ENCODE measurements at places on chromosomes 7 and 10.
A peak's percentile ranks its signal among the peaks of the same experiment; 100 is the strongest.

DNA sequence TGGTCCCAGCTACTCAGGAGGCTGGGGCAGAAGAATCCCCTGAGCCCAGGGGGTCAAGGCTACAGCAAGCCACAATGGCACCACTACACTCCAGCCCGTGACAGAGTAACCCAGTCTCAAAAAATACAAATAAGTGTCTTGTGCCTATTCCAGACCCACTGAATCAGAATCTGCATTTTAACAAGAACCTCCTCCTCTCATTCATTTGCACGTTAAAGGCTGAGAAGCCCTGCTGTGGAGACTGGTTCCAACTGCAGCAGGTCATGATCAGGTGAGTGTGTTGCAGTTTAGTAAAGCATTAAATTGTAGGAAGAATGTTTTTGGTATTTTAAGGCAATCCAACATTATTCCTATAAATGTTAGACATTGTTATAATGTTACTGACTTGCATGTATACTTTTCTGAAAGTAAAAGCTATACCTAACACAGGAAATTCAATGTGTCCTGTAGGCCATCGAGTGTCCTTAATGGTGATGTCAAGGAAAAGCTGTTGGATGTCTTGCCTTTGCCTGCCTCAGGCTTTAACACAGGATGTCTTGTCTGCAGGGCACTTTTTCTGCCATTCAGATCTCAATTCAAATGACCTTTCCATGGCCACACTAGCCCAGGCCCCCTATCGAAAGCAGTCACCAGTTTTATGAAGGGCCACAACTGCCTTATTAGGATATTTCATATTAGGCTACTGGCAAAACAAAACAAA is 30.4 kb downstream of the MKRN1 start:
- DNase-seq: no peak

DNA sequence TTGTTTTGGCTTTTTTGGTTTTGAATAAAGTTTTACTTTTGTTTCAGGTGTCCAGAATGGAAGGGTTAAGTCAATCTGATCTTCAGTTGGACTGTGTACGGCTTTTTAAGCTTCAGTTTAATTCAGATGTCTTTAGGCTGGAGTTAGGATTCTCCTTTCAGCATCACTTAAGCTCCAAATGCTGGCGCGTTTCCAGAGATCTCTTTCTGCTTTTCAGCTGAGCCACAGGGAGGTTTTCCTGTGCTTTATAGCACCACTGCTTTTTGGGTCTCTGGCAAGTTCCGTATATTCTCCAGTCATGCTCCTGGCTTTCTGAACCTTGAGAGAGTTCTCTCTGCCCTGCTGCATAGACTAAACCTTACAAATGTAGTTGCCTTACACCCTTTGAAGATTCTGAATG is 60.0 kb downstream of the VTI1A start:
- peak; percentile 6 for DNase-seq

DNA sequence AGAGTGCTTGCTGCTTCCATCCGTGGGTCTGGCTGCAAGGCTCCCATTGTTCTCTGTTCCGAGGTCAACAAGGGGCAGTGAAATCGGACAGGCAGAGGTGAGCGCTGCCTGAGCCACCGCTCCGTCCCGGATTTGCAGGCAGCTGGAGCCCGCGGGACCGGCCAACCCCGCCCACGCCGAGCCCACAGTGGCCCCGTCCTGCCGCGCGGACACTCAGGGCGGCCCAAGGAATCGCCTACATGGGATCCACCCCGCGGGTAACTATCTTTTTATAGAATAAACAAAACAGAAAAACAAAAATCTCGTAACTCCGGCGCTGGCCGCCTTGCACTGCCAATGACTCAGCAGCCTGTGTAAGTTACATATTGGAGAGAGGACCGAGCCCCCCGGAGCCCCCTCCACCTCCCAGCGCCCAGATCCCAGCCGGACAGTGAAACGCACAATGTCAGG is 1.9 kb downstream of the BNIP3 start:
- DNase-seq: no peak

GRCh38 chr10:15710455-15710854 is 9.3 kb downstream of the ITGA8 start:
- no peak for DNase-seq

- DNase-seq: no peak
Measured at GRCh38 chr7:70334871-70335270, 736.6 kb downstream of the AUTS2 start.

DNA sequence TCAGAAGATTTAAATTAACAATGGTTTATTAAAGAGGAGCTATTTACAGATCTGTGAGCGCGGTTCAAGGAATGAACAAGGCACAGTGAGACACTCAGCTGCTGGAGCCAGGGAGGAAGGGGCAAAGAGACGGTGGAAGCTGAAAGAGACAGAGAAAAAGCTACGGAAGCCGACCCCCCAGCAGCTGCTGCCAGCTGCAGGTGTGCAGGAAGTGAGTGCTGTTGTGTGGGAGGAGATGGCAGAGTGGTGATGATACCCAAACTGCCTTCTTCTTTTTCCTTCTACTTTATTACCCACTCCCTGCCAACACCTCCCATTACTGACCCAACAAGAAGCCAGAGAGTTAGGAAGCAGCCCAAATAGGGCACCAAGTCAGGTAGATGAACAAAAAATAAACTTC is 41.9 kb upstream of the MBL2 start:
- DNase-seq: peak; percentile 50

DNA sequence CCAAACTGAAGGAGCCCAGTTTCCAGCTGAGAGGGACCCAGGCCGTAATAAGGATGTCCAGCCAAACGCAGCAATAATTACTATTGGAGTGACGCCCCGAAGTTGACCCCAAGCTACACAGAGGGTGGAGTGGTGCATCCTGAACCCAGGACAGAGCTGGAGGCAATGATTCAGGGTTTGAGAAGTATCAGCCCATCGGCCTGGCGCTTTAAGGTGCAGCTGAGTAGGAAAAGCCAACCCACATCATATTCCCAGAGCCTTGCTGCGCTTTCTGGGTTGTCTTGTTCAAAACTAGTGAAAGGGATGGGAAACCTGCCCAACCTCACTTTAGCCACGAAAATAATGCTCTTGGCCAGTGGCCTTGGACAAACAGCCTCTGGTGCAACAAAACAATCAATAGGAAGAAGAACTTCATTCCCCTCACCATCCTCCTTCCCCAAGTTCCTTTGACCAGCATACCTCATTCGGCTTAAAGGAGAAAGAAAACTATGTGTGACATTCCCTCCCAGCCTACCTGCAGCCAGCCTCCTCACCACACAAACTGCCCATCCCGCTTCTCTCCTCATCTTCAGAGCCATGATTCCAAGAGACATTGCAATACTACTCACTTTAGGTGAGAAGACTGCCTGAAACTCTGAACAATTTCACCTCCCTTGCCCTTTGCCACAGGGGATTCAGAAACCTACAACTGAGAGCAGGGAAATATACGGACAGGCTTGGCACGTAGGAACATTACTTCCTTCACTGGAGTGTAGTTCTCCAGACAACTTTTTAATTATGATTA is 217.2 kb upstream of the MKLN1 start:
- DNase-seq: peak; percentile 73

- no peak for DNase-seq
Measured at GRCh38 chr10:110915035-110915434, 3.9 kb downstream of the BBIP1 start.

DNA sequence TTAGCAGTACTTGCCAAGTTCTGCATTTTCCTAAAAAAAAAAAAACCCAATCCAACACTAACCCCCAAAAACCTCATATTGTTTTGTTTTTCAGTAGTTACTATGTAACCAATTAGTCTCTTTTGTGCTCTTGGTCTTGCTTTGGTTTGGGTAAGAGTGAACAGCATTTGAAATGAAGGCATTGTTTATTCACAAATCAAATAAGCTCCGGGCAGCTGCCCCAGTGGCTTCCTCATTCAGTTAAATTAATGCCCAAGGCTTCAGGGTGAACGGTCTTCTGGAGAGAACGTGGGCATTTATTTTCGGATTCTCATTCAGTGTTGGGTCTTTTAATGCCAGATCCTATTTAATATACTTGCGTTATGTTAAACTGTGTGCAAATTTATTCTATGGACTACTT is 108.7 kb downstream of the GFRA1 start:
- DNase-seq: peak; percentile 17

GRCh38 chr10:123357421-123357930 is 203.3 kb downstream of the BUB3 start:
- no peak for DNase-seq

- DNase-seq: peak; percentile 59
Measured at GRCh38 chr10:23343591-23344240, 881 bp downstream of the C10orf67 start.

GRCh38 chr7:83394776-83395175 is 232.1 kb upstream of the PCLO start:
- DNase-seq: no peak

DNA sequence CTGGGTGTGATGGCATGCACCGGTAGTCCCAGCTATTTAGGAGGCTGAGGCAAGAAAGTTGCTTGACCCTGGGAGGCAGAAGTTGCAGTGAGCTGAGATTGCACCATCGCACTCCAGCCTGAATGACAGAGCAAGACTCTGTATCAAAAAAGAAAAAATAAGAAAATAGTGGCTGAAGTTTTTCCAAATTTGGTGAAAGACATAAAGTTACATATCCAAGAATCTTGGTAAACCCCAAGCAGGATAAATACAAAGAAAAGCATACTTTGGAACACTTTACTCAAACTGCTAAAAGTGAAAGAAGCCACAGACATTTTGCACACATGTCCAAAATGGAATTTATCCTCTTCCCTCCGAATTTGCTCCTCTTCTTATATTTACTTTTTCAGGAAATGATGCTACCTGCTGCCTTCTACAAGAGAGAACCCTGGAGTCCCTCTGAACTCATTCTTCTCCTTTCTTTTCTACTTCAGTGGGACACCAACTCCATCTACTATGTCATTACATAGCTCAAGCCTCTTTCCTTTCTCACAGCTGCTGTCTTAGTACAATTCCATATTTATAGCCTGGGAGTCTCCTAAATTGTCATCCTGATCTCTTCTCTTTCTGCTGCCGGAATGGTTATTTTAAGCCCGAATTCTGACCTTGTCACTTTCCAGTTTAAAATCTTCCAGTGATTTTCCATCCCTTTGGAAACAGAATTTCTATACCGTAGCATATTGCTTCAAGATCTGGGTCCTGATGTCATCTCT is 17.3 kb upstream of the SMNDC1 start:
- no peak for DNase-seq

GRCh38 chr7:155917836-155918430 is 105.7 kb upstream of the SHH start:
- no peak for DNase-seq

DNA sequence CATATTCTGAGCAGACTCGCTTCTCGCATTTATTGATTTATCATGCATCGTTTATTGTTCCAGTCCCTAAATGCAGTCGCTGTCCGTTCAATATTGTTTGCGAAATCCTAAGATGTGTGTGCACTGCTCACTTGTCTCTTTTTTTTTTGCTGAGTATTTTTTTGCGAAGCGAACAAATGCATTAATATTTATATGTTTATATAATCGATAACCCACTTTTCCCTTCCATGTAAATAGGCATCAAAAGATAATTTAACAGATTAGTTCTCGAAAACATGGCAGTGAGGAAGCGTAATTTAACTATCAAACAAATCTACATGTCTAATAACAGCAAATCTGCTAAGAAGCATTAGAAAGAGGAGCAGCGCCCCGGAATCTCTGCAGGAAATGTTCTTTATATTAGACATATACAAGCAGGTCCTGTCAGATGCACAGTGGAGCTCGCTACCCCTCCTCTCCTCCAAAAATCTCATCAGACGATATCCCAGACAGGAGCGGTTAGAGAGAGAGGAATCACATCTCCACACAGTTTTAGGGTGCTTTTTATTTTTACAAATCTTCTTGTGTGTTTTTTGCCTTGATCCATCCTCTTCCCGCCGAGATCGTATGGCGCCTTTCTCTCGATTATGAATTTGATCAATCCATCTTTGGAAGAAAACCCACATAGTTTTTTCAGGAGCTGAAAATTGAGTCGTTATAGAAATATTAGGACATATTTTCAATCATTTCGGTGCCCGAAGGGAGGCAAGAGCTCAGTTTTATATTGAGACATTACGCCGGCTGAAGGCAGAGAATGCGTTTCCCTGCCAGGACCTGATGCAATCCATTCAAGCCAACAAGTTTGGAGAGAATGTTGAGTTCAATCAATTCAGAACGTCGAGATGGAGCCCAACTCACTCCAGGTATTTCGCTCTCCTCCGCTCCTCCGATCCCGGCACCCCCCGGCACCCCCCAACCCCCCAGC is at the start of gene ARID5B:
Gene ARID5B (plus strand): TSS at position 871 of the 964 bp plus-strand sequence. CDS start 11 bp downstream, at position 882.
- DNase-seq: peak; percentile 86

DNA sequence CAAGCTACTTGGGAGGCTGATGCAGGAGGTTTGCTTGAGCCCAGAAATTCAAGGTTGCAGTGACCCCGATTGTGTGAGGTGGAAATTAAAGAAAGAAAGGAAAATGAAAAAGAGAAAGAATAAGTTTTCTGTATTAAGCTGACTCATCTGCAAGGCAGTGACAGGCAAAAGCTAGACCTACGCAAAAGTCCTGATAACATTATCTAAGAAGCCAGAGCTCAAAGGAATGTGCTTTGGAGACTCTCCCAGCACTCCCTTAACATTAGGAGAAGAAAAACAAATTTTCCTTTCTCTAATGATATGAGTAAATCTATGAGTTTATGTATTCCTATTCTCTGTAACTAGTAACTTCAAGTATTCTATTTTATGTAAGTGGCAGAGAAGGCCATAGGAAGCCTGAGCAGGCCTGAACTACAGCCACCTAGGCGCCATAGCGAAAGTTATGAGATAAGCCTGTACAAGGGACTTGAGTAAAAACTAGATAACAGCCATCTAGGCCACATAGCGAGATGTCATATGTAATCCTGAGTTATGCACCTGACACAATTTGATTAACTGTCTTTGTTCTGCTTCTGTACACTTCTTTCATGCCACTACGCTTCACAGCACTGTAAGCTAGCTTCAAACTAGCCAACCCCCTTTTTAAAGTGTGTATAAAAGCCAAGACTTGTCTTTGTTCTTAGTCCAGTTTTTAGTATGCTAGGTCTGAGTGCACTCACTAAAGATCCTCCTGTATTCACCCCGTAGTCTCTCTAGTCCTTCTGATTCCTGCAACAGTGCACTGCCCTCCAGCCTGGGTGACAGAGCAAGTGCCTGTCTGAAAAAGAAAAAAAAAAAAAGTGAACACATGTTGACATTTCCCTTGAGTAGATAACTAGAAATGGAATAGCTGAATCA is 9.4 kb upstream of the ZWINT start:
- DNase-seq: peak; percentile 13

GRCh38 chr7:80184693-80185092 is 50.1 kb downstream of the GNAI1 start:
- DNase-seq: no peak

DNA sequence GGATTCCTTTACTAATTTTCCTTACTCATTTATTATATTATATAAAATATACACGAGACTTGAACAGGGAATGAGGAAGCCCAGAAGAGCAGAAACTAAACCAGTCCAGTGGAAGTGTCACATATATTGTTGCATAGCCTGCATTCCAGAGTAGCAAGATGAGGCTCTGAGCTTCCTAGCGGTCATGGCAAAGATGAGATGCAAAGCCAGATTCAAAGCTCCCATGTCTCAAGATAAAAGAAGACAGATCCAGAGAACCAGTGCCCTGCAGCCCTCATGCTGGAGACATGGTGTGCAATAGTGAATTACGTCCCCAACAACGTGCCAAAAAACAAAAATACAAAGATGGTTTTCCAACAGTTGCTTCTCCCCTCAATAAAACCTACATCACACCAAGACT is 59.7 kb downstream of the COBL start:
- DNase-seq: no peak
